ENCODE measurements at places on chromosomes 11 and 22.

DNA sequence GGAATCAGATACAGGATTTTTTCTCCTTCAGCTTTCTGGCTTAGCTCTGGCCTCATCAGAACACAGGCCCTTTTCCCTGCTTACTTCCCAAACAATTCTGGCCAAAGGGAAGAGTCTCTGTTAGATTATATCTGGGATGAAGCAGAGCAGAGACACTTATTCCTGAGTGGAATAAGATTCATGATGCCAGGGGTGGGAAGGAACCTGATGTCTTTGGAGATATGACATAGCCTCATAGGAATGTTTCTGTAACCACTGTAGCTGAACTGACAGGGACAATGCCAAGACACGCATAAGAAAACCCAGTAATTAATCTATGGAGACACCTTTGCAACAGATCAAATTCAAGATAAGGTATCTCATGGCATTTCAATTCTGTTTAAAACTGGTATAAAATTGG is 177.1 kb upstream of the RAG2 start:
- no peak for DNase-seq

DNA sequence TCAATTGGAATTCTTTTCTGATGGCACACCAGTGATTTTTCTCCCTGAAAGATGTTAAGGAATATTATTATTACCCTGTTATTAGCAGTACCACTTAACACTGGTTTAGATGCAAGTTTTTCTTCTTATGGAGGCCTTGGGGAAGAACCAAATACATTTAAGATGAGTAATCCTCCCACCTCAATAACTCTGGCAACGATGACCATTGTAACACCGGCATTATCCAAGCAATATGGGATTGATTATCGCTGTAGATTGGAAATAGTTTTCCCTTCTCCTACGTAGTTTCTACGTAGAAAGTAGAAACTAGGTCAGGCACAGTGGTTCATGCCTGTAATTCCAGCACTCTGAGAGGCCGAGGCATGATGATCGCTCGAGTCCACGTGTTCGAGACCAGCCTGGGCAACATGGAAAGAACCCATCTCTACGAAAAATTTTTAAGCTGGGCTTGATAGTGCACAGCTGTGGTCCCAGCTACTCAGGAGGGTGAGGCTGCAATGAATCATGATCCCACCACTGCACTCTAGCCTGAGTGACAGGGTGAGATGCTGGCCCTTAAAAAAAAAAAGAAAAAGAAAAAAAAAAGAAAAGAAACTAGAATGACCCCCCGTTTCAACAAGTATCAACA is 45.5 kb downstream of the PACSIN2 start:
- DNase-seq, result no peak

GRCh38 chr11:11746449-11746848 is 95.3 kb upstream of the USP47 start:
- no peak for DNase-seq

DNA sequence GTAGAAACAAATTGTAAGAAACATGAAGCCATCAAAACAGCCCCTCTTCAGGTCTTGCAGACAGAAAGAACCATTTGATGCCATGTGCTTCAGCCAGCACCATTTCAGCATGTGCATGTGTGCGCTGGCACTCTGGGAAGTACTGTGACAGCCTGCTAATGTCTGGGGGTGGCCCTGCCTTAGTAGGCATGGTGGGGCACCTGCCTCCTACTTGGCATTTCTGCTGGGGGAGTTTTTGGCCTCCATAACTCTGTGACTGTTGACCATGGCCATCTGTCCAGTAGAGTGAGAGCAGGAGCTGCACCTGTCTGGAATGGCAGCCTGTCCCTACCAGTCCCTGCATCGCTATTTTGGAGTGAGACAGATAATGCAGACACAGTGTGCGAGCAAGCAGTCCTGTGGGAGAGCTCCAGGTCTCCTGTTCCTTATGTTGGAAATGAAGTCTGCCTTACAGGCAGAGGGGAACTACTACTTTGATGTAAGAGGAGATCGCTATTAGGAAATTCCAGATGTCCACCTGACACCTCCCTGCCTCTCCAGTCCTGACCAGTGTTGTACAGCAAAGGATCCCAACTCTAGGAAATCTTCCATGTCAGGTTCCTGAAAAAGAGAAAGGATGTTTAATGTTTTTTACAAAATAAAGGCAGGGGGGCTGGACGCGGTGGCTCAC is 102.5 kb downstream of the ATXN10 start:
- no peak for DNase-seq

GRCh38 chr22:41992496-41992895 is 6.1 kb upstream of the WBP2NL start:
- DNase-seq, result no peak

DNA sequence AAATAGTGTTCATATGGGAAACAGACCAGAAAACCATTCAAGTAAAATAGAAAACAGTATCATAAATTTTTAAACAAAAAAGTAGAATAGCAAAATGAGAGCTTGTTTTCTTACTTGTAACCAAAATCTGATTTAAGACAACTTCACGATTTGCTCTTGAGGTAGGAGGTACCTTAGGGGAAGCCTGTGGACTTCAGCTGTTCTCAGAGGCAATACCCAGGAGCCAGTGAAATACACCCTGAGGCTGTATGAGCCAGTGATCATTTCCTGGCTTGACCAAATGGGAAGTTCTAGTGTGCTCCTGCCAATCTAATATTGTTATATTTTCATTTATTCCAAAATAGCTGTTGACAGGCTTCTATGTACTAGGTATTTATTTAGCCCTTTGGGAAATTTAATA is 104.8 kb downstream of the ARHGAP42 start:
- no peak for DNase-seq

GRCh38 chr11:7983832-7984590 is 3.1 kb upstream of the EIF3F start:
- DNase-seq, result no peak

DNA sequence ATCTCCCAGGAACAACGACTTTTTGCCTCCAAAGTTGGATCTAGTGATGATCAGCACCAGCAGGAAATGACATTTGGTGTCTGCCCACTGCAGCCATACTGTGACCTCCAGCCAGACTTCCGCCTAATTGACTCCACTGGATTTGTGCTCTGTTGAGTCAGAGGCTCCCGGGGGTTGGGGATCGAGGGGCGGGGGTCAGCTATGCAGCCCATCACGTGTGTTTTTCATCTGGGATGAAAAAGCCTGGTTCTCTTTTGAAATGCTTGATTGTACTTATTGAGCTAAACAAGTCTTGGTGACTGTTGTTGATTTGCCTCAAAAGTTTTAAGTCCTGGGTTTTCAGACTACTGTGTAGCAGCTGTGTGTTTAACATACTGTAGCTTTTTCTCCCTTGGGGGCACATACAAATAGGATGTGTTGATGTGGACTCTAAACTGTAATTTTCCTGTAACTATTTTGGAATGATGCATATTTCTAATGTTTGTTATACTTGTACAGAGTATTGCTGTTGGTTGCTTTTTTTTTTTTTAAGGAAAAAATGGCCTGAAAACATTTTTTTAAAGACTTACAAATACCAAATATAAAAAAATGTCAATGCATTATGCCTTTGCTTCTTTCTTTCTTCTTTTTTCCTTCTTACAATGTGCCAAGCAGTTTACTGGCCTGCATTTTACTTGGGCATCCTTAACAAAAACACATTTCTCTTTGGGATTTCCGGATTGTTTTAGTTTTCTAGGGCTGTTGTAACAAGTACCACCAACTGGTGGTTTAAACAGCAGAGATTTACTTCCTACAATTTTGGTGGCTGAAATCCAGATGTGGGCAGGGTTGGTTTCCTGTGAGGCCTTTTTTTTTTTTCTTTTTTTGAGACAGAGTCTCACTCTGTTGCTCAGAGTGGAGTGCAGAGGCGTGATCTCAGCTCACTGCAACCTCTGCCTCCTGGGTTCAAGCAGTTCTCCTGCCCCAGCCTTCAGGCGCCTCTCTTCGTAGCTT is 46.1 kb upstream of the OR4B1 start:
- DNase-seq, result no peak

DNA sequence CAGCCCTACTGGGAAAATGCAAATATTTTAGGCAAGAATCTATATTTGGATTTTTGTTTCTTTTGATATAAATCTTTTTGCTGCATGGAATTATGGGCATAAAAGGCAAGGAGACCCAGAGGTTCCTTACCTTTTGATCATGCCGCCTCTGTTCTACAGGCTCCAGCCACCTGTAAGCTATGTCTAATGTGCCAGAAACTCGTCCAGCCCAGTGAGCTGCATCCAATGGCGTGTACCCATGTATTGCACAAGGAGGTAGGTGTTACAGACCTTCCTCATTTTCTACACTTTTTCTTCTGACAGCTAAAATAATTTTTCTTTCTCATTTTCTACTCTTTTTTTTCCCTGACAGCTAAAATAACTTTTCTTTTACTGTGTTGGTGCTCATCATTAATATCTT is 8.2 kb upstream of the BACE1-AS start:
- no peak for DNase-seq

DNA sequence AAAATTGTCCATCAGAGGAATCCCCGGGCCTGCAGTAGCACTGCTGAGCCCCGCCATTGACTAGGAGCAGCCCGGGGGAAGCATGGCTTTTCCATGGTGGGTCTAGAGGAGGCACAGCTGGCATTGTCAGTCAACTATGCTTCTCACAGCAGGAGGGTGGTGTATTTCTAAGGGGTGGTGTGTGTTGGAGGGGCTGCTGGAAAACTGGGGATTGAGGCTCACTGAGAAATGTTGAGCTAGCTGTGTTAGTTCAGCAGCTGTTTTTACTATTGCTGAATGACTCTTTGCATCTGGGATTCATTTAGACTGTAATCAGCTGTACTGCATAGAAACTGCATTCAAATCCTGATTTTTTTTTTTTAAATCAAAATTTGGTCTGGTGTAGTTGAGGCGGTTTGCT is 5.6 kb downstream of the DDX10 start:
- DNase-seq, result no peak

Measured in HEK293T (cell line).